ENCODE measurements at places on chromosomes 1 and 21.

DNA sequence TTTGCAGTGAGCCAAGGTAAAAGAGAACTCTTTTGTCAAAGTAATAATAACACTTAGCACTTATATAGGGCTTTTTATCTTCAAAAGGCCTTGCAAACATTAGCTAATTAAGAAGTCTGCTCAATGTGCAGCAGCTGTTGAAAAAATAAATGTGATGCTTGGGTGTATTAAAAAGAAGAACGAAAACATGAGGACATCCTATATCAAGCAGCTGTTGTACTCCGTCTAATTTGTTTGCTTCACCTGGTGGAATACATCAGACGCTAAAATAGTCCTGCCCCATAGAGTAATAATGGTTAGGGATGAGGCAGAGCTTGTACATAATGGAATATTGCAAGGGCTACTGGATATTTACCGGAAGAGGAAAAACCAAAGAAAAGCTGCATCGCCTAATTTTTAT, 299.5 kb downstream of the ST6GALNAC3 start:
- no peak for DNase-seq

GRCh38 chr1:160436966-160437365, 36.6 kb downstream of the VANGL2 start:
- no peak for DNase-seq

- DNase-seq = no peak
Observed at GRCh38 chr1:86751923-86752322, 47.5 kb downstream of the SH3GLB1 start.

DNA sequence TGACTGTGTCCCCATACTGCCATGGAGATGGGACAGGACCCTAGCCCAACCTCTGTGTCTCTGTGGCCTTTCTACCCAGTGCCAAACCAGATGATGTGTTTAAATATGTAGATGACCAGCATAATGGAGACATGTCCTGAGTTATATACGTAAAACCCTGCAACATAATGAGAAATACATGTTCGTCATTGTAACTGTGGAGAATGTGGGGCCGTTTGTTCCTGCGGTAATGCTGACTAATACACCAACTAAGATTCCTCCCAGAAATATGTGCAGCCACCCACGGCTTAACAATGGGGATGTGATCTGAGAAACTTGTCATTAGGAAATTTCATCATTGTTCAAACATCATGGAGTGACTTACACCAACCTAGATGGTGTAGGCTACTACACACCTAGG, 71.7 kb upstream of the SIM2 start:
- peak; percentile 88 for DNase-seq

GRCh38 chr1:162609306-162609705, 23.0 kb upstream of the DDR2 start:
- no peak for DNase-seq

All from ELR (cell line).